Neural crest cell (in vitro differentiated cells): ENCODE measurements at places on chromosomes 2 and 18. TPM values are rescaled to one million over a fixed set of nuclear protein-coding genes. Genes with fewer than 3 reads are reported as not detected.

- no peak for DNase-seq
Measured at GRCh38 chr2:134539981-134540380, 178.8 kb downstream of the TMEM163 start.

DNA sequence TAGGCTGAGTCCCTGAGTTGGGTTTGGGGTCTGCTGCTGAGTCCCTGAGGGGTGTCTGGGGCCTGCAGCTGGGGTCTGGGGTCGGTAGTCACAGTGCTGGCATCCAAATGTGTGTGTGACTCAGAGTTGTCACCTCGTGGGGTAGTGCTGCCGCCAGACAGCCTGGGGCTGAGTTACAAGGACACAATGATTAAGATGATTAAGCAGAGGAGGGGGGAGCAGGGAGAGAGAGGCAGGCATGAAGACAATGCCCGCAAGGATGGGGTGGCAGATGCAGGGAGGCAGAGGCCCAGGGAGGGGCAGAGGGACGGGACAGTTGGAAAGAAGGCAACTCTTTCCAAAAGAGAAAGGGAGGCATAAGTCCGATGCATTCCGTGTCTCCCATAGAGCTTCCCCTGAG is 120.2 kb downstream of the CELF4 start:
- no peak for DNase-seq

- DNase-seq, result no peak
Measured at GRCh38 chr18:6734726-6735430, 5.4 kb downstream of the ARHGAP28 start.

DNA sequence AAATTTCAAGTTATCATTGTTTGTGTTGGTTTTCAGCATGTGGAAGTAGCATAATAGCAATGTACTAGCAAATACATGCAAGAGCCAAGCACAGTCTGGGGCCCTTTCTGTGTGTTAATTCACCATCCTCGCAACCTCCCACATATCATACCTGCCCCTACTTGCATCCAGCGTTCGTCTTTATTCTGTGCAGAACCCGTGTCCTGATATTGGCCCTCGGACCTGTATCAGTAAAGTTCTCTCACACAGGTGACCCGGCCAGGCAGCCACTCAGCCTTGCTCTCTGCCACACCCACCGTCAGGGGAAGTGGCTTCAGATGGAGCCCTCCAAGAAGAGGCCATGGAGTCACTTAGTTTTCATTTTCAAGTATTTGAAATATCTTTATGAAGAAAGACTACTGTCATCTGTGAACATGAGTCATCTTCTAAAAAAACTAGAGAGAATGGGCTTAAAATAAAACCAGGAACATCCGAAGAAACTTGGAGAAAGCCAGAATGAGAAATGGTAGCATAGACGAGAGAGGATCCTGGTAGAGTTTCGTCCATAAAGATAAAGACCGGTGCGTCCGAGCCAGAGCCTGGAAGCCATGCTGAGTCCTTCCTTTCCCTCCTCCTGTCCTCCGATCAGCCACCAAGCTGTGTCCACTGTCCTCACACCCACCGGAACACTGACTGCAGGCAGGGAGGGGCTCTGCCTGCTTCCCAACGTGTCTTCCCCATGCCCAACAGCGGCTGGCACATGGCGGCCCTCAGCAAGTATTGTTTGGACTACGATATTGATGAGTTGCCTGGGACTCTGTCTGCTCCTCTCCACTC is 57.3 kb upstream of the RPL31 start:
- DNase-seq, result no peak

Gene TBC1D8
- total RNA-seq, result 7.8 and 8.8 TPM in 2 replicates

DNA sequence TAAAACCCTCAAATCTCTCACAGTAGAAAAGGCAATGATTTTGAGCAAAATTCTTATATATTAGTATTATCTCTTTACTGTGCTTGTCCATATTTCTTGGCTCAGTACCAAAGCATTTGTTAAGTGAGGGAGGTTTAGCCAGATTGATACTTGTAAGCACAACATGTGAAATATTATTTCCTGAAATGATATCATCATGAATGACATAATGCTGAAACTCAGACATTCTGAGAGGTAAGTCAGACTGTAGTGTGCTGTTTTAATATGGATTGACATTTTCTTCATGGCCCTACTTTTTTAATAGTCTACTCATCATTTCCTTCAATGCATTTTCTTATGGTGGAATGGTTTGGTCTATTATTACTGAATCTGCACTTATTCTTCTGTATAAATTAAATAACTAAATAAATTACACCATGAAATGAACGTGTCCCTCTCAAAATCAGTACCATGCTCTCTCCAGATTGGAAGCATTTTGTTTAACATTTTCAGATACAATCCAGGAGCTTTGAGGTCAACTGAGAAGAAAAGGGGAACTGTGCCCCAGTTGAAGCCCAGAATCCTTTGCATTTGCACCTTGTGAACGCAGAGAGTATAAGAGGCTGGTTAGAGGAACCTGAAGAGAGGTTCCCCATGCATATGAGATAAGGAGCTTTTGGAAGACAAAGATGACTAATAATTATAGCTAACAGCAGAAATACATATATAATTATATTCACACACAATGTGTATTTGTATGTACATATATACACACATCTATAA is 50.1 kb upstream of the CRACDL start:
- DNase-seq, result no peak

DNA sequence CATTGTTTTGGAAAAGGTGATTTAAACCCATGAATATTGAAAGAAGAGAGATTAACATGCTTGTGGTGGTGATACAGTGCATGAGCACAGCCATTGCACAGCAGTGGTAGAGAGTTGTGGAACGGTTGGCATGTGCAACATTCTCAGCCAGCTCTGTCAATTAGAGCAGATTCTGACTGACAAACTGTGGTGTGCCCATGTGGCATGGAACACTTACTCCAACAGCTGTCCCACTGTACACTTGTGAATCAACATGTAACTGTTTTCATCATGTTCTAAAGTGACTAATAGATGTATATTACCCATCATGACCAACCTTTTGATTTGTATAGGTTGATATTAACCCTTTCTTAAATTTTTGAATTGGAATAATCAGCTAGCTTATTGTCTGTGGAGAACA is 55.6 kb downstream of the PKP4 start:
- no peak for DNase-seq

- DNase-seq, result no peak
Measured at GRCh38 chr2:163469561-163469962, 266.2 kb downstream of the FIGN start.

GRCh38 chr2:37421686-37422085 is 77.3 kb downstream of the QPCT start:
- no peak for DNase-seq

- DNase-seq, result no peak
Measured at GRCh38 chr2:38653715-38654527, 12.0 kb upstream of the GALM start.

GRCh38 chr18:80009661-80010550 is 21.5 kb upstream of the TXNL4A start:
- no peak for DNase-seq

Gene SCN9A
- 0.86 and 1.3 TPM in 2 replicates for total RNA-seq

GRCh38 chr18:44996261-44996660 is 315.6 kb downstream of the SETBP1 start:
- no peak for DNase-seq

- no peak for DNase-seq
Measured at GRCh38 chr2:235960716-235961640, 207.2 kb downstream of the GBX2 start.

- DNase-seq, result no peak
Measured at GRCh38 chr2:128233790-128234395, 84.8 kb downstream of the HS6ST1 start.

DNA sequence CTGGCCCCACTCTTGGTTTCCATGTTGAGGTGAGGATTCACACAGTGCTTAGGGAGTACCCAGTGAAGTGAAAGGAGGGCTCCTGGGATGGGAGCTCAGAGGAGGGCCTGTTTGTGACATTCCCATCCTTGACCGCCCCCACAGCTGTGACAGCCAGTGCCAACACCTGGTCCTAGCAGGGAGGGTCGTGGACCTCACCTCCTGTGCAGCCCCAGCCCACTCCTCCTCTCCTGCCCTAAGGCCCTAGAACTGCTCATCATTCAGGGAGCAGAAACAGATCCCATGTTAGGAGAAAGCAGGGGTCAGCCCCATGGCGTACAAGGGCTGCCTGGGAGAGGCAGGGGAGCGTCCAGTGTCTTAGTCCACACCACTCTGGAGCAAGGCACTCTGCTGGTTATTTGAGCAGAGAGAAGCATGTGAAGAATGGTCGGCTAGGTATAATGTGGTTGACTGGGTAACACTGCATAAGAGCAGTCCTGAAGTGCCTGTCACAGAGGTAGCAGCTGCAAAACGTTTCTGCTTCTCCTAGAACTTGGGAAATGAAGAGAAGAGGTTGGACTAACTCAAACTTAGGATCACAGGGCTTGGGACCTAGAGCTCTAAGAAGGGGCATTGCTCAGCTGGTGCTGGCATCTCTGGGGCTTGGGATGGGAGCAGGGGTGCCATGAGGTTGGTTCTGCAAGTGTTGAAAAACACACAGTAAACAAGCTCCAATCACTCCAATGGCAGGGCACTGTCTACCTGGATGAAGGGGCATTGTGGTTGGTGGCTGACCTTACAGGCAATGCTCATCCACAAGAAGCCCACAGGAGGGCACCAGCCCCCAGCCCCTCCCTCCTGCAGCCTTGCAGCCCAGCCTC is 55.6 kb downstream of the FAM168B start:
- DNase-seq, result no peak

Gene SAG
- total RNA-seq, result not detected in 2 replicates

Gene UGT1A3
- total RNA-seq, result not detected in 2 replicates
